ENCODE measurements at places on chromosomes 2 and 18.

- DNase-seq: no peak
Measured at GRCh38 chr2:68225119-68225632, 27.2 kb downstream of the PPP3R1 start.

DNA sequence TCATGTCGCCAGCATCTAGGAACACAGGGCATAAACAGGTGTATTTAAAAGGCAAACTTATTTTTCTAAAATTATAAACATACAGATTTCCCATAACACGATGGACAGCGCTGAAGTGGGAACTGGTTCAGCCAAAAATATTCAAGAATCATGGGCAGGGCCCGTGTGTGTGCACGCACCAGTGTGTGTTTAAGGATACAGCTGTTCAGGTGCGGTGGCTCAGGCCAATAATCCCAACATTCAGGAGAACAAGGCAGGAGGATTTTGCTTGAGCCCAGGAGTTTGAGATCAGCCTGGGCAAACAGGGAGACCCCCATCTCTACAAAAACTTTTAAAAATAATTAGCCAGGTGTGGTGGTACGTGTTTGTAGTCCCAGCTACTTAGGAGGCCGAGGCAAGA is 288.6 kb upstream of the HDAC4 start:
- DNase-seq: no peak

DNA sequence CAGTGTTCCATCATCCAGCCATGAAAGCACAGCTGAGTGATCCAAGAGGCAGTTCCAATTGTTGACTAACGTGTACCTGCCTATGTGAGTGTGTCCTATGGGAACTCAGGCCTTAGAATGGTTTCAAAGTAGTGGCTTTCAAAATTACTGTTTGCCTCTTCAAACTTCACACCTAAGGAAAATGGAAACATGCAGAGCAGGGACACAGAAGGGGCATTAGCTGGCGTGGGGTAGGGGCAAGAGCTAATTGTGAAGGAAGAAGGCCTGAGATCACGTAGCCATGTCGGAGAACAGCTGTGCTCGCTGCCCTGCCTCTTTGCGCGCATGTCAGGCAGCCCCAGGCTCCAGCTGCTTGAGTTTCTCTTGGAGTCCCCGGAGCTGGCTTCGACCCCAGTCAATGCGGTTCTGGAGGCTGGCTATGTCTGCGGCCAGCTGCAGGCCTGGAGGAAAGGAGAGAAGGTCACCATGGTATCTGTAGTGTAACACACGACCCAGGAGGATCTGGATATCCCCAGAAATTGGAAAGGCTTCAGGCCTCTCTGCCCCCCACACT is 3.8 kb upstream of the IMP4 start:
- no peak for DNase-seq

GRCh38 chr18:448116-448790 is 52.2 kb downstream of the COLEC12 start:
- DNase-seq: no peak

- DNase-seq: no peak
Measured at GRCh38 chr18:74397572-74397971, 59.5 kb downstream of the DIPK1C start.

GRCh38 chr18:58344861-58345463 is 283.9 kb downstream of the ALPK2 start:
- DNase-seq: no peak

- DNase-seq: no peak
Measured at GRCh38 chr2:47093626-47094025, 61.5 kb downstream of the STPG4 start.

GRCh38 chr18:8991155-8991554 is 111.3 kb upstream of the NDUFV2 start:
- no peak for DNase-seq

DNA sequence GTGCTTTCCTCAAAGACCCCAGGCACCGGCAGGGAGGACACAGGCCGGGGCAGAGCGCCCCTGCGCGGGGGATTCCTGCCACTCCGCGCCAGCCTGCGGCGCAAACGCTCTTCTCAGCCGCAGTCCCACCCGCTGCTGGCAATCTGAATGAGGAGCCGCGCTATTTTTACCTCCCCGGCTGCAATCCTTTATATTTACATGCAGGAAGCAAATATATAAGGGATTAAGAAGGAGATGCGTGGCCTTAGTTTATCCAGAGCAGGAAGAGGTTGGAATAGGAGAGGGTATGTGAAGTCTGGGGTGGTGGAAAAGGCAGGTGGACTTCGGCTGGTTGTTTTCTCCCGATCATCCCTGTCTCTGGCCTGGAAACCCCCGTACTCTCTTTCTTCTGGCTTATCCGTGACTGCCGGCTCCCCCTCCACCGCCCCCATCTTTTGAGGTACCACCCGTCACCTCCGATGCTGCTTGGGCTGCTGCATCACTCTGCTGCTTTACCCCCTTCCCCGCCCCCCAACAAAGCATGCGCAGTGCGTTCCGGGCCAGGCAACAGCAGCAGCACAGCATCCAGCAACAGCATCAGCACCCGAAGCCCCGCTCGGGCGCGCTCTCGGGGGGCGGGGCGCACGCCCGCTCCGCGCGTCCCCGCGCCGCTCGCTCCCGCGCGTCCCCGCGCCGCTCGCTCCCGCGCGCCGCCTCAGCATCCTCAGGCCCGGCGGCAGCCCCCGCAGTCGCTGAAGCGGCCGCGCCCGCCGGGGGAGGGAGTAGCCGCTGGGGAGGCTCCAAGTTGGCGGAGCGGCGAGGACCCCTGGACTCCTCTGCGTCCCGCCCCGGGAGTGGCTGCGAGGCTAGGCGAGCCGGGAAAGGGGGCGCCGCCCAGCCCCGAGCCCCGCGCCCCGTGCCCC is at the start of gene ADAM23:
TSS of gene ADAM23 (plus strand) at position 700 of the 902 bp plus-strand sequence. CDS start 335 bp downstream, outside the sequence.
- DNase-seq: peak; percentile 87

DNA sequence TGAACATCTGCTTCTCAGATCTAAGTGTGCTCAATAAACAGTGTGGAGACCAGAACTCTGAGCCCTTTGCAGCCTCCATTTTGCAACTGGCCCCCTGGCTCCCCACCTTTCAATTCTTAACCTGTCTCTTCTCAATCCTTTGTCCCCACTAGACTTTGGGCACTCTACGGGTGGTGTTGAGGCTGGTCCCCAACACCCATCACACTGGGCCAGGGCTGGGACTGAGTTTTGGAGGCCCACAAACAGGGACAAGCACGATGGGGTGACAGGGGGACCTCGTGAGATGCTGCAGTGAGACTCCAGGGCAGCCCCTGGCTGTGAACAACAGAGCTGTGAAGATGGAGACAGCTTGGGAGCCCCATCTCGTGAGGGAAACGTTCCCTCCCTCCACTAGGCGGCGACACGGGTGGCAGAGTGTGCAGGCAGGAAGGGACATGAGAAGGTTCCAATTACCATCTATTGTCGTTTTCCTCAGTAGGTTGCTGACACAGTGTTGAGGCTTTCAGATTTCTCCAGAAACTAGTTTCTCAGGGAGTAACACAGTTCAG is 1.2 kb downstream of the ANKMY1 start:
- DNase-seq: peak; percentile 62

- no peak for DNase-seq
Measured at GRCh38 chr2:228845162-228845925, 425.7 kb downstream of the PID1 start.

- no peak for DNase-seq
Measured at GRCh38 chr2:187233811-187234210, 214.2 kb downstream of the CALCRL start.

GRCh38 chr18:34978533-34978893 is 62.7 kb upstream of the MAPRE2 start:
- no peak for DNase-seq

- no peak for DNase-seq
Measured at GRCh38 chr18:10405816-10406663, 48.4 kb upstream of the APCDD1 start.

GRCh38 chr2:119958670-119959268 is 54.1 kb upstream of the EPB41L5 start:
- DNase-seq: no peak

DNA sequence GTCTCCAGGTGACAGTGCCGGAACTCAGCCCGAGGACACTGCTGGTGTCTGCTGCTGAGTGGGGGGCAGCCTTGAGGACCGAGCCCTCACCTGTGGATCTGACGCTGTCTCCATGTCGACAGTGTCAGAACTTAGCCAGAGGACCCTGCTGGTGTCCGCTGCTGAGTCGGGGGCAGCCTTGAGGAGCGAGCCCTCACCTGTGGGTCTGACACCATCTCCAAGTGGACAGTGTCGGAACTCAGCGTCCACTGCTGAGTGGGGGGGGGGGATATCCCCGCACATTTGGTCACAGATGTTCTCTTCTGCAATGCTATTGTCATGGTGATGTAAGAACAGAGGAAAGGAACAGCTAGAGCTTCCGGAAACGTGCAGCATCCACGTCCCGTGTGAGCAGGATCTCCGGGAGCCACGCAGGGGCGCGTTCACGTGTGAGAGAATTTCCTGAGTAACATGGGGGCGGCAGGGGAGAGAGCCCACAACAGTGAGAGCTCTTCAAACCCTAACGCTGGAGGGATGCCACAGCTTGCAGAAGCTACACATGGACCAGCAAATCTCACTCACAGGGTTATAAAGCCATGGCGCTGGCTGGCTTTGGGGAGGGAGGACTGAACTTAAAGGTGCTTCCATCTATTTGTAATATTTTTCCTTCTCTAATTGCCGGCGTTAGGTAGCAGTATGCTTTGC is 250.7 kb upstream of the SALL3 start:
- DNase-seq: no peak

- DNase-seq: peak; percentile 73
Measured at GRCh38 chr2:36355151-36355889, at the start of gene CRIM1. TSS of gene CRIM1 (plus strand) at chr2:36355778. CDS start at chr2:36356293, 515 bp downstream.

- no peak for DNase-seq
Measured at GRCh38 chr2:159199236-159199635, 87.3 kb downstream of the WDSUB1 start.

All from GM13977 (cell line).